Activated effector memory CD4-positive, alpha-beta T cell treated with Interleukin-2 at 50 U/mL for 16 hours (primary cell): ENCODE measurements at places on chromosomes 12 and 14.

GRCh38 chr12:15192720-15193119, 28.5 kb downstream of the RERG start:
- DNase-seq, result no peak

DNA sequence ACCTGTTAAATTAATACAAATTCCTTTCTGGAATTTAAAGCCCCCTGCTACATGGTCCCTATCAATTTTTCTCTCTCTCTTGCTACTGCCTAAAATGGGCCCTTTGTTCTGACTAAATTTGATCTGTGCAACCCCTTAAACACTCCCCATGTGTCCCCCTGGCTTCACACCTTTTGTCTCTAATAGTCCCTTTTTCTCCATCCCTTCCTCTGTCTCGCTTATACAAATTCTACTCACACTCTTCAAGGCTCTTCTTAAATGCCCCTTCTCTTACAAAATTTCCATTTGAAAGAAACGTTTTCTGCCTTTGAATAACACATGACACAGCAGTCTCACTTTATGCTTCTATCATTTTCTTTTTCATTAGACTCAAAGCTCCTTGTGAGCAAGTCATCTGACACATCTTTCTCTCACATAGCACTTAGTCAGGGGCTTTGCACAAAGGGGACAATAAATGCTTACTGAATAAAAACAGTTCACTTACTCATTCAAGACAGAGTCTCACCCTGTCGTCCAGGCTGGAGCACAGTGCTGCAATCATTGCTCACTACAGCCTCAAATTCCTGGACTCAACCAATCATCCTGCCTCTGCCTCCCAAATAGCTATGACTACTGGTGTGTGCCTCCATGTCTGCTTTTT, 41.5 kb upstream of the NR2C1 start:
- DNase-seq, result no peak

DNA sequence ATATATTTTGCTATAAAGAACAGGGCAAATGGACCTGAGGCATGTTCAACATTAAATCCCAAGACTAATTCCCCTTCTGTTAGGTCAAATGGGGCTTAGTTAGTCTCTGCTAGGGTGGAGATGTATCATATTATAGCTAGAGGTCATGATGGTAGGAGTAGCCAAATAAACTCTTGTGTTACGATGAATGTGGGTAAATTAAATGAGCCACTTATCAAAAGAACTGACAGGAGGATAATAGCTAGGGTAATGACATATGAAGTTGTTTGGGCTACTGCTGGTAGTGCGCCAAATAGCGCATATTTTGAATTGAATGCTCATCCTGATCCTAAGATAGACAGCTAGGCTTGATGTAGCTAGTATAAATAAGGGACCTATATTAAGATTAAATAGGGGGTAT, 445.0 kb downstream of the GXYLT1 start:
- no peak for DNase-seq

- DNase-seq, result no peak
Observed at GRCh38 chr12:112419297-112420133, 768 bp downstream of the PTPN11 start.

- no peak for DNase-seq
Observed at GRCh38 chr12:130177635-130178242, 15.5 kb downstream of the FZD10 start.

DNA sequence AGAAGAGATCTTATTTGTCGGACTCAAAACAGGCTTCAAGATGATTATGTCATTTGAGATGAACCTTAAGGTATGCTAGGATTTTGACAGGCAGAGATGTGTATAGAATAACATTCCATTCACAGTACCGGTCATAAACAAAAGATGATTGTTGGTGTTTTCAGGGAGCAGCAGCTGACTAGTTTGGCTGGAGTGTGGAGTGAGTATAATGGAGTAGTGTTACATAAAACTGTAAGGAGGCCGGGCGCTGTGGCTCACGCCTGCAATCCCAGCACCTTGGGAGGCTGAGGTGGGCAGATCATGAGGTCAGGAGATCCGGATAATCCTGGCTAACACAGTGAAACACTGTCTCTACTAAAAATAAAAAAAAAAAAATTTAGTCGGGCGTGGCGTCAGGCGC, 23.9 kb downstream of the SERPINA10 start:
- no peak for DNase-seq

DNA sequence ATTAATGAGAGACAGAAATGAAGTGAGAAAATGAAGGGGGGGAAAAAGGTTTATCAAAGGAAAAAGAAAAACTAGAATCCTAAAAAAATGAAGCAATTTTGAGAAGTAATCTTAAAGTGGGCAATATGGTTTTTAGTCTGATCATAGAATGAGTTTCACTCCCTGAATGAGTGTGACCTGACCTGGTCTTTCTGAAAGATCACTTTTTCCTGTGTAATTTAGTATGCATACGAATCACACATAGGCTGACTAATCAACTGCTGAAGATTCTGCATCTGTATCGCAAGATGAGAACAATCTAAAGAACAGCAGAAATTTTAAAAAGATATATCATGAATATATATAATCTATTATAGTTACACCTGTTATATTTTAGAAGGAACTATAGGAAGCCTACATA, 11.3 kb downstream of the GNPTAB start:
- no peak for DNase-seq

DNA sequence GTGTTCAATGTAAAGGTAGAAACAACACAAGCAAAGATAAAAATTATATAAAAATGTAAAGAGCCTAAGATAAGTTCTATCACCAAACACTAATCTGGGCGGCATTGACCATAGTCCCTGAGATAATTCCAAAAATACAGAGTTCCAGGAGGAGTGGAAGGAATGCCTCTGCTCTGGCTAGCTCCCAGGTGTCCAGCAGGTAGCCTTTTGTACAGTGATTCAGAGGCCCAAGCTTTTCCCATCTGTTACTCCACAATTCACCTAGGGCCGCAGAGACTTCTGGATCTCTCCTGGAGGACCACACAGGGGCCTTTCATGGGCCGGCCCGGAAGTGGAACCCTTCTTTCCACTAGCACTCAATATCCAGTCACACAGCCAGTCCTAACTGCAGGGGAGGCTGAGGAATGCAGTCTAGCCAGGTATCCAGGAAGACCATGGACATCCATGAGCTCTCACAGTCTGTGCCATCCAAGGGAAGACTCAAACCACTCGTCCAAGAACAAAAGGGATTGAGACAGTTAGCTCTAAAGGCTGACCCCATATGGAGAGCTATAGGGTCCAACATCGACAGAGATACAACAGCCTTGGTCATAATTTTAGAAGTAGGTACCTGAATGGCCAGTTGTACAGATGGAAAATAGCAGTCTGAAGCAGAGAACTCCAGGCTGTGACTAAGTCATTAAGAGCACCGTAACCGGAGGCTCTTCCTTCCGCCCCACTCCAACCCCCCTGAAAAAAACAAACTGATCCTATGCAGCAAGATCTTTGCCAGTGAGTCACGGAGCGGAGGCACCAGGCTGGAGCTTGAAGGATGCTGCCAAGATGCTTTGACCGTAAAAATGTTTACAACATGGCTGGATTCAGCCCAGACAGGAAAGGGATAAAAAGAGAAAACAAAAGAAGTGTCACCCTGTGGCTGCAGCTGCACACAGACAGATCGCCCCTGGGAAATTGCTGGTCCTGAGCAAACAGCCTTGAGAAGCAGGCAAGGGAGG, 204.8 kb downstream of the NUAK1 start:
- DNase-seq, result no peak

- no peak for DNase-seq
Observed at GRCh38 chr12:56922031-56922430, 12.2 kb downstream of the SDR9C7 start.

GRCh38 chr12:42893803-42894202, 304.3 kb upstream of the PRICKLE1 start:
- DNase-seq, result no peak

DNA sequence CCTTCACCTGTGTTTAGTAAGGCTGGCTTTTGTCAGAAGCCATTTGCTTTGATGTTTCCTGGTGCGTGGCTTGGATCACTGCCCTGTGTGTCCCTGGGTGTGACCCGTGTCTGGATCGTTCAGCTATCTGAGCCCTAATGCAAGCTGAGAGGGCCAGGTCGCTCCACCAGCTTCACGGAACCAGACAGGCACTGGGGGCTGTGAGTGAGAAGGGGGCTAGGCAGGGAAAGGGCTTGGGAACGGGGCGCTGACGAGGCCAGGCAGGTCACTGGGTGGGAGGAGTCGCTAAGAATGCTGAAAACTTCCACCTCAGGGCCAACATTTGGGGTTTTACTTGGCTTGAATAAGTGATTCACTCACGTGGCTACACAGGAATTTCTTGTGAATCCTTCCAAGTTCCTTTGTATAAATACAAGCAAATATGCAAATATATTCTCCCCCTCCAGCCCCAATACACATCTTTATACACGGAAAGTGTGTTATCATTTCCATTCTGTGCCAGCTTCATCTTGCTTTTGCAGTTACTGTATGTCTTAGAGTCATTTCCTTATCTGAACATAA, 24.2 kb upstream of the MMP17 start:
- DNase-seq, result no peak

DNA sequence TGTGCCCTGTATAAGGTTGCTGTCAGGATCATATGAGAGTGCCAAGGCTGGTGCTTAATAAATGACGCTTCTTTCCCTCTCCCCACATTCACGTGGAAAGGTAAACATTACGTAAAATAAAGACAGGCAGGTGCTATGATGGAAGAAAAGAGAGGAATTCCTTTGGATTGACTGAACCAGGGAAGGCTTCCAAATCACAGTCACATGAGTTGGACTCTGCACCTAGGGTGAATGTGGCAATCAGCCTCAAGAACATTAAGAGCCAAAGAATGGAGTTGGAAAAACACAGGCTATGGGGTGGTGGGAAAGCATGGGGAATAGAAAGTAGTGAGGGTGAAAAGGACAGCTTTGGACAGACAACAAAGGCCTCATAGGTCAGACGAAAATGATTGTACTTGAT, 473.1 kb downstream of the VRK1 start:
- no peak for DNase-seq

- no peak for DNase-seq
Observed at GRCh38 chr12:103830730-103831320, 10.2 kb downstream of the NT5DC3 start.

GRCh38 chr14:91175291-91176201, 61.7 kb downstream of the DGLUCY start:
- DNase-seq, result no peak

- DNase-seq, result no peak
Observed at GRCh38 chr12:38555620-38556591, 239.3 kb downstream of the ALG10B start.

- no peak for DNase-seq
Observed at GRCh38 chr12:1698720-1699119, 7.8 kb downstream of the ADIPOR2 start.

DNA sequence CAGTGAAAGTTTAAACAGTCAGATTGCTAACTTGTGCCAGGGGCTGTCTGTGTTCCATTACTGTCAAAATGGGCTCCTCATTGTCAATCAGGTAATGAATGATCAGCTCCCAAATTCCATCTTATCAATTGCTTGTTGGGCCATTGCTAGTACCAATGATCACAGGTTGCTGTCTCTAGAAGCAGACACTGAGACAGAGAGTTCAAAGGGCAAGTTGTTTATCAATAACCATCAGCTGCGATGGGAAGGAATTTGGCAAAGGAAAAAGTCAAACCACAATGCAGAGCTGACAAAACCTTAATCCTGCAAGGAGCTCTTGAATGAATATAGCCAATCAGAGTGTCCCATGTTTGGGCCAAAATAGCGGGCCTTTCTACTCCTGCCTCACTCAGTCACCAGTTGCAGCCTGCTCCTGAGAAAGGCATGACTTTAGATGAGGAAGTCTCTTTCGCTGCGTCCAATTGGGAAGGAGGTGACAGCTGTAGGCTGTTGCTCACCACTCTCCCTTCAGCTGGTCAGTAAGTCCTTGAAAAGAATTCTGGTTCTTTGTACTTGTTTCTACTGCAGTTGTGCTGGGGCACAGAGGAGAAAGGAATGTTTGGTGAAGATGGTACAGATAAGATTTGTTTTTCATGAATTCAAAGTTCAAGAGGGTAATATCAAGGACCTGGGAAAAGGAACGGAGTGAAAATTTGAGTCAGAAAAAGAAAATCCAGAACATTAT, 179.2 kb upstream of the PDE3A start:
- no peak for DNase-seq

- no peak for DNase-seq
Observed at GRCh38 chr14:54754623-54755386, 147.8 kb downstream of the GCH1 start.

DNA sequence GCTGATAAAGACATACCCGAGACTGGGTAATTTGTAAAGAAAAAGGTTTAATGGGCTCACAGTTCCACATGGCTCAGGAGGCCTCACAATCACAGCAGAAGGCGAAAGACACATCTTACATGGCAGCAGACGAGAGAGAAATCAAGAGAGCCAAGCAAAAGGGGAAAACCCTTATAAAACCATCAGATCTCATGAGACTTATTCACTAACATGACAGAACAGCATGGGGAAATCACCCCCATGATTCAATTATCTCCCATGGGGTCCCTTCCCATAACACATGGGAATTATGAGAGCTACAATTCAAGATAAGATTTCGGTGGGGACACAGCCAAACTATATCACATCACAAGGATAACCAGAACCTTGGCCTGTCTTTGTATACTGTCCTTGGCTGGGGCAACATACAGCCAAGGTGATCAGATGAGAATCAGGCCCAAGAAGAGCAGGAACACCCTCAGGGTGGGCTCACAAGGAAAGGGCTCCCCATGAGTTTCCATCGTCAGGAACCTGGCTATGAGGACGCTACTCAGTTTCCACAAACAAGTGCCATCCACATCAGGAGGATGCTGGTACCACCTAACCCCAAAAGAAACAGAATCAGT, 152.7 kb downstream of the FOXN3 start:
- no peak for DNase-seq

DNA sequence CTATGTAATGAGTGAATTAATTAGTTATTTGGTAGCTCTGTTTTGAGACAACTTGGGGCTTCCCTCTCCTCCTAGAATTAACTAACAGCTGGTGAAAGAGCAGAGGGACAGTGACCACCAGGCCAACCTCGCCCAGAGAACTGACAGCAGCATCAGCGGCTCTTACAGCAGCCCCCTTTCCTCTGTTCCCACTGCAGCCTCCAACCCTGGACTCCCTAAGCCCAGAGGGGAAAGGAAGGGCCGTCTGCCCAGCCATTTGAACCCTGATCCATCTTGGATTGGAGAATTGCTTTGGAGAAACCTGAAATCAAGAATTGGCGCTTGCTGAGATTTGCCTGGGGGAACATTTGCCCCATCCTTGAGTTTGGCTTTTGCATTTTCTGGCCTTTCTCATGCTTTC, 45.5 kb downstream of the B4GALNT3 start:
- no peak for DNase-seq

DNA sequence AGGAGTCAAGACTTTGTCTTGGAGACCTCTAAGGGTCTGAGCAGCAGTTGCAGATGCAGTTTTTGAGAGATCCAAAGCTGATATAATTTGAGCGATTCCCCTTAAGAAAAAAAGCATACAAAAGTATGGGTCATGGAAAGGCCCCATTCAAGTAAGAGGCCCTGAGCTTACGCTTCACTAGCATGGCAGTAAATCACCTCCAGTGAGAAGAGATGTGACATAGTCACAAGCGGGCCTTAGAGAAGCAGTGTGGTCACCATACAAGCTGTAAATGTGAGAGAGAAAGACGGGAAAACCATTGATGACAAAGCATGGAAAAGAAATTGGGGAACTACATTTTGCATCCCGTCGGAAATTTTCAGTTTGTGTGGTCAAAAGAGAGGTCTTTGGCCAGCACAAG, 70.6 kb upstream of the GSC start:
- no peak for DNase-seq
